ENCODE measurements at places on chromosomes 13 and 19. TPM values are rescaled to one million over a fixed set of nuclear protein-coding genes. Genes with fewer than 3 reads are reported as not detected.

FAM216B gene
- total RNA-seq, result not detected

GRCh38 chr13:43135516-43135915, 112.1 kb downstream of the DNAJC15 start:
- DNase-seq, result no peak

- DNase-seq, result no peak
These were observed 776.9 kb downstream of the GPC5 start for GRCh38 chr13:92175330-92175729.

DNA sequence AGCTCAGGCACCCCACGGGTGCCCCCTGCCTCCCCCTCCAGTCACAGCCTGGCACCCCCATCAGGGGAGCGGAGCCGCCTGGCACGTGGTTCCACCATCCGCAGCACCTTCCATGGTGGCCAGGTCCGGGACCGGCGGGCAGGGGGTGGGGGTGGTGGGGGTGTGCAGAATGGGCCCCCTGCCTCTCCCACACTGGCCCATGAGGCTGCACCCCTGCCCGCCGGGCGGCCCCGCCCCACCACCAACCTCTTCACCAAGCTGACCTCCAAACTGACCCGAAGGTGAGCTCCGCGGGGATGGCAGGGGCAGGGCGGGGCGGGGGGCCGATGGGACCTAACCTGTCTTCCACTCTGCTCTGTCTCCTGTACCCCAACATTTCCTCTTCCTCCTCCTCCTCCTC, 25.0 kb downstream of the CKM start:
- no peak for DNase-seq

DNA sequence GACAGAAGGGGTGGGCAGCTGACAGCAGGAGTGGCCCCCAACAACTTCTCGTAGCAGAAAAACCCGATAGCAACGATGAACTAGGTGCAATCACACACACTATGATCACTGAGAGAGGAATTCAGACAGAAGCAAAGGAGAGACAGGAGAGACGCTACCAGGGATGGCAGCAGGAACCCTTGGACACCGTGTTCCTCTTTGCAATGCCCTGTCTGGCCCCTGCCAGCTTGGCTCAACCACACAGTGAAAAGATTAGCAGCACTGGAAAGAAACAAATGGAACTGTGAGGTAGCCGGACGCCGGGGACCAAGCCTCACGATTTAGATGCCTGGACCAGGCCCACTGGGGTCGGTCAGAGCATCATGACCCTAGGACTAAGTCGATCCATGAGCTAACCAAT, 23.6 kb downstream of the DCAF15 start:
- DNase-seq, result no peak

- no peak for DNase-seq
These were observed 540.1 kb upstream of the SPRY2 start for GRCh38 chr13:80881034-80881433.

- peak; percentile 41 for DNase-seq
These were observed 9.4 kb downstream of the C19orf81 start for GRCh38 chr19:50658441-50659317.

DNA sequence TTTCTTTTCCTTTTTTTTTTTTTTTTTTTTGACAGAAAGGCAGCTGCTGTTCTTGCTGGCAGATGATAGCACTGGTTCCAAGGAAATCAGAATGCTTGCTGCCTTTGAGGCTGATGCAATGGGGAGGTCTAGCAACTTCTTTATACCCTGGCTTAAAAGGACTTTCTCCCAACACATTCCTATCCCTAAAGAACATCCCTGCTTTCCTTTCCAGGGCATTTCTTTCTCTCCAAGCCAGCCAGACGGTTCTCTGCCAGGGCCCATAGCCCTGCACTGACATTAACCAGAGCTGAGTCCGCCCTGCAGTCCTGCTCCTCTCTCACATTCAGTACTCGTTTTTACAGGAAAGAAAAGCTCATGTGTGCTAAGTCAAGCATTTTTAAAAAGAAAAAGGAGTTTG, 133.9 kb upstream of the WASF3 start:
- peak; percentile 66 for DNase-seq

- no peak for DNase-seq
These were observed 300.5 kb downstream of the SPRY2 start for GRCh38 chr13:80040196-80040980.

- DNase-seq, result no peak
These were observed 285.7 kb downstream of the TBC1D4 start for GRCh38 chr13:75196147-75196837.

Measured in mucosa of gallbladder (tissue), 1 donor.